CD4-positive, alpha-beta T cell treated with Interleukin-17A for 1 hour (primary cell): ENCODE measurements at places on chromosomes 1 and 21.

- DNase-seq = no peak
Measured at GRCh38 chr1:2021550-2021949, 2.4 kb downstream of the GABRD start.

DNA sequence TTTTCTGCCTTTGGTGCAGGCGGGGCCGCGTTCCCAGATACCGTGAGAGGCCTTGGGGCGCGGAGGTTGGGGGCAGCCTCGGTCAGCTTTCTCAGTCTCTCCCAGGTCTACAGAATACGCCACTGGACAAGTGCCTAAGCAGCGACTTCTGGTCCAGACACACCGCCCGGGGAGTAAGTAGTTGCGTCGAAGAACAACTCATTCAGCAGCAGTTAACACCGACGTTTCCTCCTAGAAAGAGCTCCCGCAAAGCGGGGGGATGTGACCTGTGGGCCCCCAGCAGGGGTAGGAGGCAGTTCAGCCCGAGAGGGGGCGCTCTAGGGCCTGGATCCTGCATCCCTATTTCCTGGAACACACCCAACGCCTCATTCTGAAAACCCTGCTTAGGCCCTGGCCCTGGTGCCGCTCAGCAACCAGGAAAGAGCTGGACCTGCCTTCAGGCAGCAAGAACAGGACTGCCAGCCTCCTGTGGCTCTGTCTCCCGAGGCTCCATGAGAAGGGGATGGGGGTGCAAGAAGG, 6.5 kb upstream of the BARHL2 start:
- no peak for DNase-seq

DNA sequence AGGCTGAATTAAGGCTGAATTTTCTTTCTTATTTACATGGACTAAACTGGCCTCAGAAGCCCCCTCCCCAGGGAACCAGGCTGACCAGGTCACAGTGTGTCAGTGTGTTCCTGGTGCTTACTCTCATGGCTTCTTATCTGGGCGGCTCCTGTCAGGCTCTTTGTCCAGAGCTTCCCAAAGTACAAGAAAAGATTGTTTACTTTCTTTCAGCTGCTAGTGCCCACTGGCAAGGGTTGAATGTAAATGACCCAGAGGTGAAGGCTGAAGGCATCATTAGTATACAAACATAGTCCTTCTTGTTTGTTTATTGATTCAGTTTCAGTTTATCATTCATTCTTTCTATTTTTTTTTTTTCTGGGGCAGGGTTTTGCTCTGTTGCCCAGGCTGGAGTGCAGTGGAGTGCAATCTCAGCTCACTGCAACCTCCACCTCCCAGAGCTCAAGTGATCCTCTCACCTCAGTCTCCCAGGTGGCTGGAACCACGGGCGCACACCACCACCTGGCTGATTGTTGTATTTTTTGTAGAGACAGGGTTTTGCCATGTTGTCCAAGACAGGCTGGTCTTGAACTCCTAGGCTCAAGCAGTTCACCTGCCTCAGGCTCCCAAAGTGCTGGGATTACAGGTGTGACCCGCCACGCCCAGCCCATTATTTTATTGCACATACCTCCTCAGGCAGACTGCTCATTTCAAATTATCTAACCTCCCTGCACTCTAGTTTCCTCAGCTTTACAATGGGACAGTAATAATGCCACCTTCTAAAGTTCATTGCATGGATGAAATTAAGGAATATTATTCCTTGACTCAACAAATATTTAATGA, 9.8 kb upstream of the KDM4A start:
- DNase-seq = no peak

- peak; percentile 72 for DNase-seq
Measured at GRCh38 chr1:156705918-156706656, 704 bp upstream of the CRABP2 start.

DNA sequence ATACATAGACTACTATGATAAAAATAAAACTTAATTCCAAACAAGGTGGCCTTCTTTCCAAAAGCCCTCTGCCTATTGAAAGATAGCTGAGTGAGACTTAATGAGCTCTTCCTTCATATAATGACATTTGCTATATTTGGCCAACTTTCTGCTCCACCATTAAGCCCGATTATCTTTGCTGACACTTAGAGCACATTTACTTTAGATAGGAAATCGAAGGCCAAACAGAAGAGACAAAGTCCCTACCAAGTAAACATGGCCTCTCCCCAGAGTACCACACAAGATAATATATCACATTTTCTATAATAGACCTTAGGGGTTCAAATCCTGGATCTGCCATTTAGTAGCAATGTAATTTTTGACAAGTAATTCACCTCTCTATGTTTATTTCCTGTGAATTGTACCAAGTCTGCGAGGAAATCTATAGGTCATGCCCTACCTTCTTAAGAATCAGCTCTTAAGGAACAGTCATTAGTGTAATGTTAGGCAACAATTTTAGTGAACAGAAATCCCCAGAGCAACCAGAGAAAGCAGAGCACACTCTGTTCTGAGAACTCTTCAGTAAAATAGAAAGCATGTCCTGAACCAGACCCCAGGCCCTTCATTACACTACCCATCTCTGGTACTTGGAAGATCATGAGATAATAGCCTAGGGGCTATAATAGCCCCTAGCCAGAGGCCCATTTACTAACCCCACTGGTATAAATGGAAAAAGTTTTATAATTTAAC, 17.3 kb upstream of the COA6 start:
- no peak for DNase-seq

GRCh38 chr1:215890438-215890837, 323.3 kb downstream of the KCTD3 start:
- no peak for DNase-seq

GRCh38 chr21:29256126-29256910, 42.4 kb upstream of the BACH1 start:
- no peak for DNase-seq

GRCh38 chr1:224526771-224527170, 89.3 kb upstream of the CNIH3 start:
- DNase-seq = no peak

- peak; percentile 34 for DNase-seq
Measured at GRCh38 chr1:71047635-71048607, at the start of gene PTGER3. Gene PTGER3 (minus strand): TSS chr1:71047816. CDS start chr1:71047577, 239 bp downstream.

GRCh38 chr1:48761986-48762385, 14.7 kb downstream of the BEND5 start:
- DNase-seq = no peak

- DNase-seq = no peak
Measured at GRCh38 chr1:166676981-166677380, 162.3 kb upstream of the POGK start.

- DNase-seq = no peak
Measured at GRCh38 chr21:37276377-37276776, 9.2 kb upstream of the VPS26C start.

DNA sequence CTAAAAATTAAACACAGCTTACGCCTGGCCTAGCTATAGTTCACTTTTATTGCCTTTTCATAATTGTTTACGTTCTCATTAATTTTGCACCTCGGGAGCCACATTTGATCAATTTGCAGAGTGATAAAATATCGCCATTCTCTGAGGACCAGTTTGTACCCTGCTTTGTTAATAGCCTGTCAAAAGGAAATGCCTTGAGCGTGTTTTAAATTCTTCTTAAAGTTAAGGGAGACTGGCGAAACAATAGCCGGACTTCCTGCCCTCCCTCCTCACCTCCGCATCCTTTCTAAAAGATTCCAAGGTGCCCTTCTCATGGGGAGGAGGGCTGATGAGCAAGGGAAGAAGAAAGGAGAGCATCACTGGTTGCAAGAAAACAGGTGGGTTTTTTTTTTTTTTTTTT, 271.6 kb downstream of the KCNJ6 start:
- DNase-seq = no peak

DNA sequence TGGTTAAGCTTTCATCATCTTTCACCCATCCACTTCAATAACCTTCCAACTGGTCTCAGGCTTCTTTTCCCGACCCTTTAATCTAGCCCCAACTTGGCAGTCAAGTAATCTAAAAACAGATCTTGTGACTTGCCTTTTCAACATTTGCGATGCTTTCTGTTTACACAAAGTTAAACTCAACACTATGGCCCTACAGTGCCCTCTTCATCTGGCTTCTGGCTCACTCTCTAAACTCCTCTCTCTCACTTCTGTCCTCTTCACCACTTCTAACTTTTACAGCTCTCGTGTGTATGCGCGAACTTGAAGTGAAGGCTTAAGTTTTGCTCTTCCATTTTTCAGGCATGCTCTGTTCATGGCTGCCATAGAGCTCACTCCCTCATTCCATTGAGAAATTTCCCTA, 1122.3 kb upstream of the ADGRL2 start:
- DNase-seq = no peak

- DNase-seq = no peak
Measured at GRCh38 chr1:116292929-116293725, 79.9 kb upstream of the ATP1A1 start.

GRCh38 chr1:12810691-12811408, 19.7 kb downstream of the PRAMEF1 start:
- no peak for DNase-seq

- DNase-seq = no peak
Measured at GRCh38 chr1:107291987-107292386, 151.1 kb downstream of the NTNG1 start.

DNA sequence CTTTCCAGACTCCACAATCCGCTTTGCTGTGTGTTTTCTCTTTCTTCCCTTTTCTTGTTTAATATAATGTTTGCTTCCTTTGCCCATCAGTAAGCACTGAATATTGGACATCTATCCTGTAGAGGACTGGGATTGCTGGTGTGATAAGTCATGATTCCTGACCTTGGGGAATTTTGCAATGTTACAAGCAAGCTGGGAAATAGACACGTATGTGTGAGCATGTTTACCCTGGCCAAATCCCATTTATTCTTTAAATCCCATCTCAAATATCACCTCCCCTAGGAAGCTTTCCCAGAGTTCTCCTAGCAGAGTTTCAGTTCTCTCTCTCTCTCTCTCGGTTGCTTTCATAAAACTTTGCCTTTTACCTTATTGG, 155.3 kb downstream of the ROR1 start:
- no peak for DNase-seq
